ENCODE measurements at places on chromosomes 1 and 21.

DNA sequence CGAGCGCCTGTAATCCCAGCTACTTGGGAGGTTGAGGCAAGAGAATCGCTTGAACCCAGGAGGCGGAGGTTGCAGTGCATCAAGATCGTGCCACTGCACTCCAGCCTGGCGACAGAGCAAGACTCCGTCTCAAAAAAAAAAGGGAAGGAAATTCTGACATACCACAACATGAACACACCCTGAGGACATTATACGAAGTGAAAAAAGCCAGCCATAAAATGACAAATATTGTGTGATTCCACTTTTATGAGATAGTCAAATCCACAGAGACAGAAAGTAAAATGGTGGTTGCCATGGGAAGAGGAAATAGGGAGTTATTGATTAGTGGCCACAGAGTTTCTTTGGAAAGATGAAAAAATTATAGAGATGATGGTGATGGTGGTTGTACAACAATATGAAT, 41.7 kb downstream of the EVI5 start:
- no peak for DNase-seq

DNA sequence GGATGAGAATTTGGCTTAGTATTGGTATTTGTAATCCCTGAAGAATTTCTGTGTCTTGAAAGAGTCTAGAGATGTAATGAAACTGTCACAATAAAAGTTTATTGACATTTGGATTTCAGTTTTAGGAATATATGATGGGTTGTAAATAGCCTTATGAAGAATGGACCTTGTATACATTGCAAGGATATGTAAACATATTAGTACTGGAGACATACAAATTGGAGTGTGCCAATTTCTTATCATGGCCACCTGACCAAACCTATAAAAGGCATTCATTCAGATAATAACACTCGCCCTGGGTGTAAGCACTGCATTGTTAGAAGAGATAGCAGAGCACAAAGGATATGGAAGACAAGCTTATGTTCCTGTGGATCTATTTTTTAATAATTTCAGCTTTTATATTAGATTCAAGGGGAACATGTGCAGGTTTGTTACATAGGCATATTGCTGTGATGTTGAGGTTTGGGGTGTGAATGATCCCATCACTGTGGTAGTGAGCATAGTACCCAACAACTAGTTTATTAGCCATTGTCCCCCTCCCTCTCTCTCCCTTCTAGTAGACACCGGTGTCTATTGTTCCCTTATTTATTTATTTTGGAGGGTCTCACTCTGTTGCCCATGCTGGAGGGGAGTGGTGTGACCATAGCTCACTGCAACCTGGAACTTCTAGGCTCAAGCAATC, 8.6 kb downstream of the S1PR1 start:
- DNase-seq = no peak

- no peak for DNase-seq
Measured at GRCh38 chr1:155900161-155900560, 11.0 kb downstream of the RIT1 start.

GRCh38 chr1:99279525-99279924, 15.2 kb downstream of the PLPPR4 start:
- no peak for DNase-seq

- no peak for DNase-seq
Measured at GRCh38 chr1:18294437-18295176, 186.1 kb upstream of the KLHDC7A start.
